ENCODE measurements at places on chromosomes 16 and 17.

DNA sequence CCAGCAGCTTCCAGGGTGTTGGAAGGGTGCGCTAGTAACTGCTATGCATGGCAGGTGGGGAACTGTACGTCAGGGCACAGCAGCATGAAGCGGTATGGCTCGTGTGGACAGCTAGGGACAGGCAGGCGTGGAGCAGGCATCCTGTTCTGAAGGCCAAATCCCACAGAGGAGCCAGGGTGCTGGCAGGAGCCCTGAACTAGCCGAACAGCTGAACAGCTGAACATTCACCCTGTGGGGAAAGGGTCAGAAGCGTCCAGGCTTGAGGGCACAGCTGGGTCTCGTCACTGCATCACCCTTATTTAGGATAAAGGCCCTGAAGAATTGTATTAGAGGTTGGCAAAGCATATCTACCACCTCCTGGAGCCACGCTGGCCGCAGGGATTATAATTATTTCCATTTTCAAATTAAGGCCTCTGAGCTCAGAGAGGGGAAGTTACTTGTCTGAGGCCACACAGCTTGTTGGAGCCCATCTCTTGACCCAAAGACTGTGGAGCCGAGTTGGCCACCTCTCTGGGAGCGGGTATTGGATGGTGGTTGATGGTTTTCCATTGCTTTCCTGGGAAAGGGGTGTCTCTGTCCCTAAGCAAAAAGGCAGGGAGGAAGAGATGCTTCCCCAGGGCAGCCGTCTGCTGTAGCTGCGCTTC is 3.3 kb upstream of the STH start:
- DNase-seq = no peak

GRCh38 chr17:44556166-44556831 is 985 bp upstream of the FZD2 start:
- no peak for DNase-seq

- no peak for DNase-seq
Measured at GRCh38 chr17:67519801-67520251, 142.7 kb downstream of the PITPNC1 start.

DNA sequence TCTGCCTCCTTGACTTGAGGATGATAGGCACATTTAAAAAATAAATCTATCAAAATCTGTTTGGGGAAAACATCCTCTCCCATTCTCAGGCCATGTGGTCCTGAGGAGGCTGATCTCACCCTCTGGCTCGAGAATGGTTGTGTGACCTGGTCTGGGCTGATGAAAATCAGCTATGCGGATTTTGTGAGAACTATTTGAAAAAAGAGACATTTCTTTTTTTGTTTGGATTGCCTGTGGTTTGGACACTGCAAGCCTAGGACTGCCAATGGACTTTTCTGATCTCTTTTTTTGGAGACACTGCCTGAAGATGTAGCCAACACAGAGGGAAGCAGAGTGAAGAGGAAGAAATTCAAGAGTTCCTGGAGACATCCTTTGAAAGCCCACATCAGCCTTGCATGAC is 145.9 kb downstream of the HS3ST3B1 start:
- DNase-seq = no peak

DNA sequence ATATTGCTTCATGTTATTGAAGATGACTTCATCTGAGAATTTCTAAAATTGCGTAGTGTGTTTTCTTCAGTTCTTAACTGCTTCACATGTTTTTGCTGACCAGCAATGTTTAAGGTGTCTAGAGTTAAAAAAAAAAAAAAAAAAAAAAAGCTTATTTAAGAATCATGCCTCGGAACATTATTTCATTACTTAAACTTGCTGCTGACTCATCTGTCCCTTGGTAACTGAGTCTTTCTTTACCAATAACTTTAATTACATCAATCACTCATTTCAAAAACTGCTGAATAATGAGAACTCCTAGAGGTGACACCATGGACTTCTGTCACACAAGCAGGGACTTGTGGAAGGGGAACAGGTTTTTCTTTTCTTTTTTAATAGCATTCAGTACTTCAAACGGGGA is 16.2 kb downstream of the IRX5 start:
- DNase-seq = no peak

DNA sequence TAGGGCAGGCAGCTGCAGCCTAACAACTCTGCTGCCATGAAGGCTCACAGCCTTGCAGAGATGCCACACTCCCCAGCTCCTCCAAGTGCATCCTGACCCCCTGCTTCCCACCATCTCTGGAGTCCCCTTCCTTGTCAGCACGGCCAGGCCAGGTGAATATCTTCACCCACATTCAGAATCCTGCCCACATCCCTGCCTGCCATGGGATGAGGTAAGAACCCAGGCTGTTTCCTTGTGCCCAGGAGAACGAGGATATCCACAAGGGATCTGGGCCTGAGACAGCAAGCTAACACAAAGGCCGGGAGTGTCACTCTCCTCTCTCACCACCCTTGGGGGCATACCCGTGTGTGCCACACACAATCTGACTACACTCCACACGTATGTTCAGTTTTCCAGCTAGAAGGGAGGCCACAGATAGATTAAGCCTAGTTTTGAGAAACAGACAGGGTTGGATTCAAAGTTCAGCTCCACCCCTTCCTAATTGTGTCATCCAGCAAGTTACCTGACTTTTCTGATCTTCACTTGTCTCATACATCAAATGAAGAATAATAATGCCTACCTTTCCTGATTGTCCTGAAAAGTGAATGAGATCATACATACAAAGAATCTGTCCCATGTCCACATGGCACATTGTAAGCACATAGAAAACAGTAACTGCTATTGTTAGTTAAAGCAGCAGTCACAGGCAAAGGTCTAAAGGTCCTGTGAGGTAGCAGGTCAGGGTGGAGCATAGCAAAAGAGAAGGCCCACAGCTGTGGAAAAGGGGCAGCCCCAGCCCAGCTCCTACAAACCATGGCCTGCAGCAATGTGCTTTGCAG is 17.4 kb upstream of the SUPT4H1 start:
- DNase-seq = no peak

DNA sequence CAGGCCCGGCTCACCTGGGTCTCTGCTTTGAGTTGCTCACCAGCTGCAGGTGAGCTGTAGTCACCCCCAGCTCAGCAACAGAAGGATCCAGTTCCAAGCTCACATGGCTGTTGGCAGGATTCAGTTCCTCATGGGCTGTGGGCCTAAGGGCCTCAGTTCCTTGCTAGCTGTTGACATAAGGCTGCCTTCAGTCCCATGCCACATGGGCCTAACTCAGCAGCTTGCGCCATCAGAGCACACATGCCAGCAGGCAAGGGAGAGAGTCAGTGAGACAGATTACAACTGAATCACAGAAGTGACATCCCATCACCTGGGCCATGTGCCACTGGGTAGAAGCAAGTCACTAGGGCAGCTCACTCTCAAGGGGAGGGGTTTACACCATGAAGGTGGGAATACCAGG is 24.7 kb downstream of the PSMD7 start:
- no peak for DNase-seq

DNA sequence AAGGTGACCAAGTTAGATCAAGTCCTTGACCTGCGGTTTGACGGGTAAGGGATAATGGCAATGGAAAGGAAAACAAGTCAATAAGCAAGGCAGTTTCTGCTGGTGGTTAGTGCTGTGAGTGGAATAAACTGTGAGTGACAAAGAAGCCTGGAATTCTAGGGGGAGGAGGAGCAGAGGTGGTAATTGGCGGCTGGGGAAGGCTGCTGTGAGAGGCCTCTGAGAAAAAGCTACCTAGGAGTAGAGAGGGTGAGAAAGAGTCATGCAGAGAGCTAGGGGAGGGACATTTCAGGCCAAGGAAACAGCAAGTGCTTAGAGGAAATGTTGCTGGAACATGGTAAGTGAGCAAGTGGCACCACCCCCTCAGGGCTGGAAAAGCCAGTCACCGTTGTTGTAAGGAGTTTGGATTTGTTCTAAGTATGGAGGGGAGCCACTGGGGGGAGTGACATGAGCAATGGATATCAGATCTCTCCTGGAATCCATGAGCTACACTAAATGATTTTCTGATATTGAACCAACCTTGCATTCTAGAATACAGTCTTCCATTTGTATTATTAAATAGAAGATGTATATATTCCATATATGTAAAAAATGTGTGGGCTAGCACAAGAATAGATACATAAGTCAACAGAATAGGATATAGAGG is 6.7 kb downstream of the NLRC3 start:
- no peak for DNase-seq

DNA sequence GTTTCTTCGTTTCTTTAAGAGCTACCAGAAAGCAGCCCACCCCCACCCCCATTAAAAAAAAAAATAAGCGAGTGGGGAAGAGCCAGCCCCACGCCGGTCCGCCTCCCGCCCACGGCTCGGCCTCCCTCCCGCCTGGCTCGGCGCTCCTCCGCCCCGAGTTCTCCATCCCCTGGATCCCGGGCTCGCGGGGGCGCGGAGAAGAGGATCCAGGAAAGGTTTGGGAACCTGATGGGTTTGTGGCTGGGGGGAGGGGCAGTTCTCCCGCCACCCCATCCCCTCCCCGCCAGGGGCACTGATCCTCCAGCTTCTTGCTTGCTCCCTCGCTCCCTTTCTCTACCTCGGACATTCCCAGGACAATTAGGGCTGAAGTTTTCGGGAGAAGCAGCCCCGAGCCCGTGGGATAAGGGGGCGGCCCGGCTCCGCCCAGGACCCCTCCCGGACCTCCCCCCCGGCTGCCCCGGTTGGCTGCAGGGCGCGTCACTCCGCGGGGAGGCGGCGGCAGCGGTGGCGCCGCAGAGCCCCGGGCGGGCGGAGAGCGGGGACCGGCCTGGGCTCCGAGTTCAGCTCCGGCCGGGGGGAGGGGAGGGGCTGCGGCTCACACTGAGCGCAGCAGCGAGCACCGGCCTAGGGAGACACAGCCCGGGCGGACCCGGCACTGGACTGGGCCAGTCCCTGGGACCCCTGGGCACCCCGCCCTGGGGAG is 1.0 kb upstream of the SALL1 start:
- DNase-seq = no peak

DNA sequence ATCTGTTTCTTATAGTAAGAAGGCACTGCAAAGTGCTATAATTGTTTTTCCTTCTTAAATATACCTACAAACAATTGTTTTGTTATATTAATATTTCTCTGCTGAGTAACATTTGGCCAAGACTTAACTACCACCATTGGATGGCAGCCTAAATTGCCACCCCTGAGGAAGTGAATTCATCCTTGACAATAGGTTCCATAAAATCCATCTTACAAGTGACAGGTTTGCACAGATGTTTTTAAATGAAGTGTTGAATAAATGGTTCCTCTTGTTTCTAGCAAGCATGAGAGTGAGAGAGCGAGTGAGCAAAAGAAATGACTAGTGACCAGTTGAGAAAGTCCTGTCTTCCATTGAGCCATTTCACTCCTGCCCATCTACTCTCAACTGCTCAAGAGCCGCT is 8.3 kb upstream of the MPHOSPH6 start:
- no peak for DNase-seq

DNA sequence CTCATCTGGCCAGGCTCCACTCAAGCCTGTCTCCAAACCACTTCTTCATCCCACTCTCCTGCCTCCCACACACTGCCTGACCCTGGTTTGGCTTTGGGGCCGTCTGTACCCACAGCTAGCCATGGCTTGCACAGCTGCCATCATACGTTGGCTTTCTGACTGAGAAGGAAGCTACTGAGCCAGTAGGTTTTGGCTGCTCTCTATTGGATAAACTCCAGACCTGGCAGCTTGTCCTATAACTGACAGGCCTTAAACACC is 3.9 kb downstream of the MIF4GD start:
- DNase-seq = no peak

DNA sequence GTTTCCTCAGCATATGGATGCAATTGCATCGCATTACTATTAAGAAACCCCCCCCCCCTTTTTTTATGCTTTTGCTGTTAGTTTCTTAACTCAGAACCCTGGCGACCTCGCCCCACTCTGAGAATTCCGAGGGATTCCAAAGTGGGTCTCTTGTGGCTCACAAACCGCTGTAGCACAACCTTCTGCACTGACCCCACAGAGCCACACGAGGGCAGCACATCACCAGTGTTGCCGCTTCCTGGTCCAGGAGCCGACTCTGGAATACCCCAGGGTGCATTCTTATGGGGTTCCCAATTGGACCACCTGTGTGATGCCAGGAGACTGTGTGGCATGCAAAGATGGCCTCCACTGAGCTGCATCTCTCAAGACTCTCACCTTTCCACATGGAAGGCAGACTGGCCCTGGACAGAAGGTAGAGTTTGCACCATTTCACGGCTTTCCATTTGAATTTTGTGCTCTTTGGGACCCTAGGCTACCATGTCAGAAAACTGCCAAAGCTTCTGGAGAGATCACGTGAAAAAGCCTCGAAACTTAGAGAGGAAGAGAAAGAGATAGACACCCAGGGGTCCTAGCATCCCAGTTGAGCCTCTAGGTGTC is 432.7 kb upstream of the ASIC2 start:
- no peak for DNase-seq

- DNase-seq = no peak
Measured at GRCh38 chr17:297758-298157, 54.8 kb downstream of the RPH3AL start.

DNA sequence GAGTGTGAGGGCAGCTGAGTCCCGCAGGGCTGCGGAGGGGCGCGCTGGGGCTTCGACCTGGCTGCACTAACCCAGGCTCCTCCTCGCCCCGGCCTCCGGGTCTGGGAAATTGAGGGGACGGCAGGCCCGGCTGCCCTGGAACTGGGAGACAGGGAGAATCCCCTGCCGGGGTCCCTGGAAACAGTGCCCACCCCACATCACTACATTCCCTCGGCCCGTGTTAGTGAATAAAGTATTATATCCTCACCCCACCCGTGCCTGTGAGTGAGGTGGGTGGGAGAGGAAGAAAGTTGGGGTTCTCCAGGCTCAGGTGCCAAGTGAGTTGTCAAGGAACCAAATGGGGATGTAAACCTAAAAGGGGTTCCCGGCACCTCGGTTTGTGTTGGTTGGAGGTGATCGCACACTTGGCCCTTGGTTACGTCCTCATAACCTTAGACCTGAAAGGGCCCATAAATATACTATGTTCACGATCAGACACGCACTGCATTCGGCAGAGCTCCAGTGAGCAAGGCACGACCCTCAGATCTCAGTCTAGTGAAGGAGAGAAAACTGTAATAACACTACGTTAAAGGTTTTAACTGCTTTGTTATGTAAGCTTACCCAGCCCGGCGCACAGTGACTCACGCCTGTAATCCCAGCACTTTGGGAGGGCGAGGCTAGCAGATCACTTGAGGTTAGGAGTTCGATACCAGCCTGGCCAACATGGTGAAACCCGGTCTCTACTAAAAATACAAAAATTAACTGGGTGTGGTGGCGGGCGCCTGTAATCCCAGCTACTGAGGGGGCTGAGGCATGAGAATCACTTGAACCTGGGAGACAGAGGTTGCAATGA is 11.2 kb downstream of the ZNF771 start:
- DNase-seq = no peak

DNA sequence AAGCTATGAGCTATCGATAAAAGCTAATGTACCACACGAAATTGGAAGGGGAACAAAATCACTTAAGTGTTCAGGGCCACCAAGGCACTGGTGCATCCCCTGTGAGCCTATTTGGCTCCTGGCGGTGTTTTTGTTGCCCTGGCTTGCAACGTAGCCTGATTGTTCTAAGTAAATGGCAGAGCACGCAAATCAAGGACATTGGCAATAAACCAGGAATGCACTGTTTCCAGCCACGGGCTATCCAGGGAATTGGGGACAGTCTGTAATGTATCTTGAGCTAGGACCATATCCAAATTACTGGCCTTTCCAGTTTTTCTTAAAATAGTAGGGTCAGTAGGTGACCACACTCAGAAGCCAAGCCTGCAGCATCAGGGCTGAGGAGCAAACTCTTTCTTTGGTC is 734.0 kb downstream of the MAF start:
- DNase-seq = no peak
